ENCODE measurements at places on chromosomes 5 and 9.

GRCh38 chr5:95042037-95042436 is 242.9 kb downstream of the MCTP1 start:
- DNase-seq, result no peak

DNA sequence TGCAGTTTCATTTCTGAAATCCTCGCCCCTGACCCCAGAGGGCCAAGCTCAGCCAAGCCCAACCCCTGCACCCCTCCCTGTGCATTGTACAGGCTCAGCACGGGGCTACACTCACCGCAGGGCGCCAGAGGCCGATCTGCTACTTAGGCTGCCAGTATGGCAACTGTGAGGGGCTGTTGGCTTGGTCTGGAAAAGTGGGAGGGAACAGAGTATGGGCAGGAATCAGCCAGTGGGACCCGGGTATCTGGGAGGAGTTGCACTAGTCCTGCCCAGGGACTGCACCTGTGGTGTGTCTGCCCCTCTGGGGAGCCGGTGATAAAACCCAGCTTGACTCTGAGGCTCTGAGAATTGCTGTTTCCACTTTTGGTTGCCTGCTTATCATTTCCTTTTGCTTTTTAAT is 167.4 kb upstream of the KIF2A start:
- no peak for DNase-seq

- no peak for DNase-seq
These were observed 31.2 kb upstream of the GALNT10 start for GRCh38 chr5:154159343-154159742.

DNA sequence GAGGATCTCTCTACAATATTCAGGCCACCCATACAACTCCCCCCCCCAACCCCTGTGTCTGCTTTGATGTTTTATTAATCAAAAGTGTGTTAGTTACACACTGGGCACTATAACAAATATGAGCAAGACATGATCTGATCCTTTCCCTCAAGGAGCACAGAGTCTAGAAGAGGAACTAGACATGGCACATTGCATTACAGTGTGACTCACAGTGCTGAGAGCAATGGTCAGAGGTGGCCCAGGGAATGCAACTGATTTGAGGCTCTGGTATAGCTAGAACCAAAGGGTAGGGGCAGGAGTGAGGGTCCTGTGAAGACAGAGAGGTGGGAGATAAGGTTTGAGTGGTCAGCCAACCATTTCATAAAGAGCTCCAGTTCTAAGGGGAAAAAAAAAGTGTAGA is 539.2 kb downstream of the ACTL7B start:
- no peak for DNase-seq

DNA sequence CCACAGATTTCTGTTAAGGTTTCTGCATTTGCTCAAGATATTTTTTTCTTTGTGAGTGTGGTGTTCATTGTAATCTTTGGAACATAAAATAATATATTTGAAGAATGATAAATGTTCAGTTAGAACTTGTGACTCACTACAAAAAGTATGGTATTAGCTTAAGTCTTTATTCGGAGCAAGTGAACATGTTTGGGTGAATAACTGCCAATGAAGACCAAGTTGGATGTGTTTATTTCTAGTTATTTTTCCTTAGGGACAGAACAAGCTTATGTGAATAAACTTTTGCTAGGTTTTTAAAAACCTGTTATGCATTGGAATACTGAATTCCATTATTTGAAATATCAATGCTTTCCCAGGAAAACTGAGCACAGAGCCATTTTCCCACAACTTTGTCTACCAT is 418.6 kb downstream of the SLCO4C1 start:
- DNase-seq, result no peak

GRCh38 chr9:84239343-84239742 is 101.2 kb downstream of the SLC28A3 start:
- no peak for DNase-seq

DNA sequence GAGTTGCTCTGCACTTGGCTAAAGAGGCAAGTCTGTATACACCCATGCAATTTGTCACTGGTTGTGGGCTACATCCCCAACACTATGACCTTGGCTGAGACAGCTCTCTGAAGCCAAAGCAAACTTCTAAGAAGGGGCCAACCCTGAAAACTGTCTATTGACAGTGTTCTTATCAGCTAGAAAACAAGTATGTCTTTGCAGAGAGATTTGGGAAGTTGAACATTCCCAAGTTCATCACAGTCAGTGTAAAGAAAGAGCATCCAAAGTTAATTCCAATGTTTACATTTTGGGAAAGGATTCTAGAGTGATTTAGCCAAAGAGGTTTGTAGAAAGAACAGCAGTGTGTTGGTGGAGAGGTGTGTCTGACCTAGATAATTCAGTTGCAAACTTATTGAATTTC is 711.1 kb upstream of the CHD1 start:
- DNase-seq, result no peak

GRCh38 chr5:483434-484140 is 40.6 kb downstream of the EXOC3 start:
- no peak for DNase-seq

- DNase-seq, result no peak
These were observed 7.6 kb downstream of the MAN2A1 start for GRCh38 chr5:109697339-109697738.

DNA sequence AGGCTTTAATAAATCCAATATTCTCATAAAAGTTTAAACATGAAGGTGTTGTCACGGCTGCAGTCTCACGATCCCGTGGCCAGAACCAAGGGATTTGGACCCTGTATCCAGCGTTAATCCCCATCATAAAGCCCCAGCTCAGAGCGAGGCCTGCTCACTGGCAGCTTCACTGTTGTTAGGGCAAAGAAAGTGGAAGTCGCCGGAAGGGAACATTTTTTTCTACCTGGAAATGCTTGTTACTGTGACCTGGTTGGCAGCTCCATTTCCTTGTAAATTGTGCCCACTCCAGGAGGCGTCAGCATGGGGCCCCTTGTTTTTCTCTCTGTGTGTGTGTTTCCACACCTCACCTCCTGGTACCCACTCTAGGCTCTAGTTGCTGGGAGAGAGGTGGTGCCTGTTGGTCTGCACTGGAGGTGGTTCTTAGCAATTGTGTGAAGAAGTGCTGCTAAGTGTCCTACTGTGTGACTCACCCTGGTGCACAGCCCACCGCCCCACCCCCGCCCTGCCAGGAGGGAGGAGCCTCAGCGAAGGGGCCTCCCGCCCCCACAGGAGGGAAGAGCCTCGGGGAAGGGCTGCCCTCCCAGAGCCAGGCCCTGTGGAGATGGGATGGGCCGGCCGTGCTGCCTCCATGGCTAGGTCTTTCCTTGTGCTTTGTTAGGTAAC is 105.1 kb downstream of the EHMT1 start:
- DNase-seq, result no peak

- no peak for DNase-seq
These were observed 361.4 kb upstream of the RPS23 start for GRCh38 chr5:82639393-82640144.

DNA sequence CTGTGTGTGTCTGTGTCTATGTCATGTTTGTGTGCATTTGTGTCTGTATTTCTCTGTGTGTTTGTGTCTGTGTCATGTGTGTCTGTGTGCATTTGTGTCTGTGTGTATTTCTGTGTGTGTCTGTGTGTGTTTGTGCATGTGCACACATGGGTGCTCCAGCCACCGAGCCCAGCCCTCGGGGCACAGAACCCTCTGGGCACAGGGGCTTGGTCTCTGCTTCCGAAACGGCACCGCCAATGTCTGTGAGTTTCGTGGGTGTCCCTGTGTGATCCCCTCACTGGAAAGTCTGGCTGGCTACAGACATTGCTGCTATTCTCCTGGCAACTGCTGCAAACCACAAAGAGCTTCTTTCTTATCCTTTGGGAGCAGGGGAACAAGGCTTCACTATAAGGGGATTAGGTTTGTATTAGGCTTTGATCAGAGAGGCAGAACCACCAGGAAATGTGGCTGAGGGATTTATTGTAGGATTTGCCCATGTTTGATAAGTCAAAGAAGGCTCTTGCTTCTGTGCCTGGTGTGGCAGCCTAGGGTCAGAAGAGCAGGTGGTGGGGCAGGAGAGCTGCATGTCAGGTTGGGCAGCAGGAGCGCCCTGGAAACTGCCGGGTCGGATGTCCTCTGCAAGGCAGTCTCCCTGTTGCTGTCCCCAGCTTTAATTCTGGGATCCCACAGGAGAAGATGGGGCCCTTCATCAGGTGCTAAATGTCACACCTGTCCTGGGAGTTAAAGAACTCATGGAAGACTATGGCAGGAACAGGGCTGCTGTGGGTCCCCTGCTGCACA is 39.6 kb upstream of the FCN1 start:
- no peak for DNase-seq

DNA sequence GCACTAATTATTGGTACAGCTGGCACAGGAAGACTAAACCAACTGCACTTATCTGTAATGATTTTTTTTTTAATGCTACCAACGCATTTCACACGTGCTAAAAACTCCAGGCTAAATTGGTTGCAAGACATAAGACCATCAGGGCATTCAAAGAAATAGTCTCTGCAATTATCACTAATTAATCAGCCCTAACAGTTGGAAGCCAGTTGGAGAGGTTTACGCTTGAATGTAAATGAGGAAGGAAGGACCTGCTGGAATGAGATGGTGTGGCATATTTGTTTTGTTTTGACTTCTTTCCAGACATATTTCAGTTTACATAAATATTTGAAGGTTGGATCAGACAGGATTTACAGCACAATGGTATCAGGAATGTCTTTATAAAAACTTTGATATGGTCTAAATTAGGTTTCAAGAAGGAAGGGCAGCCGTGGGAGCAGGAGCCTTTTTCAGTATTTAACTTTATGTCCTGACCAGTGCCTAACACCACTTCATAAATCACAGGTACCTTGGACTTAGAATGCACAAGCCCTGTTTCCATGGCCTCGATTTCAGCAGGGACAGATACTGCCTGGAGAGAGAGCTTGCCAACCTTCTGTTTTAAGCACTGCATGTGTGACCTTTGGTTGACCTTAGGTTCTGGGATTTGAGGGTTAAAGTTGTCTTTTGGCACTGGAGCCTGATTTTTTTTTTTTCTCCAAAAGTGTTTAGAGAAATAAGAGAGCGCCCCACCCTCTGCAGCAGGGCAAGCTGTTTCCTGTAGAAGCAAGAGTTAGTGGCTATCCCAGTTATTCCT is 199.8 kb upstream of the MAP3K1 start:
- no peak for DNase-seq

GRCh38 chr5:136047858-136048257 is 19.1 kb downstream of the TGFBI start:
- no peak for DNase-seq

DNA sequence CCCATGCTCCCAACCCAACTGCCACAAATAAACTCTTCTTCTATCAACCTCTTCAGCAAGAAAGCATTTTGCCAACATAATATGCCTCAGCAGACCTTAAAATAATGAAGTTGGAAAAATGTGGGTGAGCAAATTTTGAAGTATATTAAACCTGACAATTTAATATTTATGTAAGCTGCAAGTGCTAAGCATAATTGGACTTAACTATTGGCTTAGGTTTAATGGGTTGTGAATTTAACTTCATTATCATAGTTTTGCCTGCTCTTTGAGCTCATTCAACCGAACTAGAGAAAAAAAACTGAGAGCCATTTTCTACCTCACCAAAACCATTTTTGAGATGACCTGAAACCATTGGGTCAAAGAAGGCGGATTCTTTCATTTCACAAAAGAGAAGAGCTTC is 805.5 kb upstream of the DMAC1 start:
- DNase-seq, result no peak

- DNase-seq, result no peak
These were observed 35.0 kb upstream of the PCSK5 start for GRCh38 chr9:75855509-75855908.

- DNase-seq, result peak; percentile 33
These were observed 6.4 kb upstream of the JMY start for GRCh38 chr5:79229357-79230174.

GRCh38 chr5:147520450-147520849 is 10.6 kb upstream of the DPYSL3 start:
- no peak for DNase-seq

DNA sequence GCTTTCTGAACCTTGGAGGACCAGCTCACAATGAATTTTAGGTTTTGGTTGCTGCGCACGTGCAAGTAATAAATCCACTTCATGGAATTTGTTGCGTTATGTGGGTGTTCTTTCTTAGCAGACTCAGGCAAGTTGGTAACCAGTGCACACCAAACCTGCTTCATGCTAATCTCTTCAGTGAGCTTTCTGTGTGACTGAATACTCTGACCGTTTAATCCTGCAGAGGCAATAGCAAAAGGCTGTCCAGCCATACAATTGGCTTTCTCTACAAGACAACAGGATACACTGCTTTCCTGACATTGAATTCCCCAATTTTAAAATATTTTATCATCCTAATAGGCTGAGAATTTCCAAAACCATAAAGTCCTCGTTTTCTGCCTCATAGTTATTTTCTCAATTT is 10.3 kb downstream of the UGT3A2 start:
- DNase-seq, result no peak
